Stomach (tissue), 19 donors: ENCODE measurements at places on chromosomes 5 and 9.

DNA sequence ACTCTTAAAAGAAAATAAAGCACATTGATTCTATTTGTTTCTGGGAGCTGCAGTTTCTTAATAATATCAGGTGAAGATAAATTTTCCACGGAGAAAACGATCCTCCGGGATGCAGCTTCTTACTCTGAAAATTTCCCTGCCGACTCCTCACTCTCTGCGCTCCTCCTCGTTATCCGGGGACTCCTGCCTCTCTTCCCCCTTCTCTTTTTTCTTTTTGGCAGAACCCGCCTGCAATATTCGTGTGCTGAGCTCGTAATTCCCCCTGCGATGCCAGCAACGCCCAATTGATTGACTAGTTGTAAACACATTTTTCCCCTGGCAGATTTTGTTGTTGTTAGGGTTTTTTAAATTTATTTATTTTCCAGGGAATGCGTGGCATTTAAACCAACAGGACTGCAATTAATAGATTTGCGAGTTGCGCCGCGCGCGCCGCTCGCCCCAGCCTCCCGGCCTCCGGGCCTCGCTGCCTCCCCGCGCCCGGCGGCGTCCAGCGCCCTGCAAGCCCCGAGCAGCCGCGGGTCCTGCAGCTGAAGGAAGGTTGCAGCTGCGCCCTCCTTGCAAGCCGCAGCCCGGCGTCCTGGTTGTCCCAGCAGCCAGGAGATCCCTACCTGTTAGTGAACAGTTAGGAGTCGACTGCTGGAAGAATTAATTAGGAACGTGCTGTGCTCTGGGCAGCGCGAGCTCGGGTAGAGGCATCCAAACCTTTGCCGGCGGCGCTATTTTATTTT is 2.2 kb downstream of the NTNG2 start:
- no peak for DNase-seq

GRCh38 chr5:67221487-67222242 is 25.1 kb upstream of the CD180 start:
- DNase-seq: no peak

- no peak for DNase-seq
Observed at GRCh38 chr9:123513554-123513953, 157.6 kb downstream of the CRB2 start.

DNA sequence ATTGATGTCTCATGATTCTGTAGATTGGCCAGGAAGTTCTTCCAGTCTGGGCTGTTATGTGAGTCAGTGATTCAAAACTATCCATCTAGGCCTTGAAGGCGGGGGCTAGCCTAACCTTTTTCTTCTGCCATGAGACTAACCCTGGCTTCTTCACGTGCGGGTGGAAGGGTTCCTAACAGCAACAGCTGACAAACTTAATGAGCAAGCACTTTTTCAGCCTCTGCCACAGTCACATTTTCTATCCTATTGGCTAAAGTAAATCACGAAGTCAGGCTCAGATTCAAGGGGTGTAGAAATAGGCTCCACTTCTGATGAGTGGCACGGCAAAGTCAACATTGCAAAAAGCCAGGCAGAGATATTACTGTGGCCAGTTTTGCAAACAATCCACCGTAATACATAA is 68.4 kb downstream of the STK32A start:
- no peak for DNase-seq

- no peak for DNase-seq
Observed at GRCh38 chr5:158450751-158451171, 591.8 kb upstream of the CLINT1 start.

- no peak for DNase-seq
Observed at GRCh38 chr9:127212453-127212852, 52.1 kb upstream of the GARNL3 start.

DNA sequence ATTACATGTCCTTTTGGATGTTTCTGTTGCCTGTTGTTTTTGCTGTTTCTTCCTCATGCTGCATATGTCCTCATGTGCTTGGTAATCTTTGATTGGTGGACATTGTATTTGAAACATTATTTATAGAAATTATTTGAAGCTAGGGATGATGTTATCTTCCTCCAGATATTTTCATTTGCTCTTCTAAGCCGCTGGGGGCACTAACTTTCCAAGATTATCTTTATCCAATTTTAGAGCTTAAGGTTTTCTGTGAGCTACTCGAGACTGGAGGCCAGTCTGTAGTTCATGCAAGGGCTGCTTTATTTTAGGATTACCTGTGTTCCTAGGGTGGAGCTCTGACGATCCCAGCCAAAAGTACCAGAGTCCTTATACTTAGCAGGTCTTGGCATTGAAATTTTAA is 40.9 kb downstream of the STX17 start:
- no peak for DNase-seq

GRCh38 chr5:95837492-95837891 is 15.0 kb upstream of the GLRX start:
- no peak for DNase-seq

DNA sequence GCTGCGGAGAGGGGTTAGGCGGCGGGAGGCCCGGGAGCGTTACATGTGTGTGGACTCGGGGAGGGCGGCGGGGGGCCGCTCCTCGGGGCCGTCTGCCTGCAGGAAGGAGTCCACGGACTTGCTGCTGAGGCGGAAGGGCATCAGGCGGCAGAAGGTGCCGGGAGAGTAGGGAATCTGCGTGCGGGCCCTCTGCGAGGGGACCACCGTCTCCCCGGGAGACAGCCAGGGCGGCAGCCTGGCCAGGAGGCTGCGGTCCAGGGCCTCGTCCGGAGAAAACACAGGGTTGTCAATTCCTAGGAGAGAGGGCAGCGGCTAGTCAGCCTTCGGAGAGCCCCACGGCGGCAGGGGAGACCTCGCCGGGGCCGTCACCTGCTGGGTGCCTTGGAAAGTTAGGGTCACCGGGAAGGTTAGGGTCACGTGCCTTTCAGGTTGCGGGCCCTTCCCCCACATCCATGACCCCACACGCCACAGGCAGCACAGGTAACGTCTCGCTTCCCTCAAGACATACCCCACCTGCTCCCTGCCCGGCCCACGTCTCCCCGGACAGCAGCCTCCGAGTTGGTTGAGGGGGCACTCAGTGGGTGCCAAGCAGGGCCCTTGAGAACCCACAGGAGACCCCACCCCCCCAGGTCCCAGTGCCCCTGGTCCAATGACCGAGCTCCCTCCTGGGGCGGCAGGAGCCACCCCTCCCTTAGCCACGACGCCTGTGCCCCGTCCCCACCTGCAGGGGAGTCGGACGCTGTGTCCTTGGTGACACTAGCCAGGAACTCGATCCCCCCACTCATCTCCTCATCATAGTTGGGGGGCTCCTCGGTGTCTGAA is 32.1 kb downstream of the EXOC3 start:
- peak; percentile 60 for DNase-seq

- no peak for DNase-seq
Observed at GRCh38 chr5:176353533-176353932, 8.0 kb downstream of the KIAA1191 start.

- peak; percentile 62 for DNase-seq
Observed at GRCh38 chr5:131109540-131110255, 55.4 kb downstream of the HINT1 start.

GRCh38 chr9:95027914-95028852 is 289.3 kb downstream of the FANCC start:
- peak; percentile 67 for DNase-seq
